ENCODE measurements at places on chromosomes 11 and 22.

DNA sequence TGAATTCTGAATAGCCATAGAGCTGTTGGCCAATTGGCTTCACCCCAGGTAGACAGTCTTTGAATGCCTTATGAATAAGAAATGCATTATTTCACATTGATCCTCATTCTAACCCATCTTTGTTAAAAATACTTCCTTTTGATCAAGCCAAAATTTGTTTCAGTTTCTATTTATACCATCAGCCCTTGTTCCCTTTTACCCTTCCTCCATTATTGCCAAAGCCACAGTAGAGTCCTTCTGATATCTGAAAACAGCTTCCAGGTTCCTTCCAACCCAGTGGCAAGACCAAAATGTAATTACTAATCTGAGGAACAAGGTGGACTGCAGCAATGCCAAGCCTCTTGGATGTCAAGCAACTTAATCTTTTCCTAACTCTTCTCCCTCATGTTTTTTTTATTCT lies 458.8 kb downstream of the BUD13 start:
- DNase-seq, result no peak

- DNase-seq, result no peak
These were observed 10.8 kb upstream of the VSIG10L2 start for GRCh38 chr11:125935056-125935455.

- DNase-seq, result peak; percentile 78
These were observed 9.7 kb upstream of the NEFH start for GRCh38 chr22:29470159-29470855.

DNA sequence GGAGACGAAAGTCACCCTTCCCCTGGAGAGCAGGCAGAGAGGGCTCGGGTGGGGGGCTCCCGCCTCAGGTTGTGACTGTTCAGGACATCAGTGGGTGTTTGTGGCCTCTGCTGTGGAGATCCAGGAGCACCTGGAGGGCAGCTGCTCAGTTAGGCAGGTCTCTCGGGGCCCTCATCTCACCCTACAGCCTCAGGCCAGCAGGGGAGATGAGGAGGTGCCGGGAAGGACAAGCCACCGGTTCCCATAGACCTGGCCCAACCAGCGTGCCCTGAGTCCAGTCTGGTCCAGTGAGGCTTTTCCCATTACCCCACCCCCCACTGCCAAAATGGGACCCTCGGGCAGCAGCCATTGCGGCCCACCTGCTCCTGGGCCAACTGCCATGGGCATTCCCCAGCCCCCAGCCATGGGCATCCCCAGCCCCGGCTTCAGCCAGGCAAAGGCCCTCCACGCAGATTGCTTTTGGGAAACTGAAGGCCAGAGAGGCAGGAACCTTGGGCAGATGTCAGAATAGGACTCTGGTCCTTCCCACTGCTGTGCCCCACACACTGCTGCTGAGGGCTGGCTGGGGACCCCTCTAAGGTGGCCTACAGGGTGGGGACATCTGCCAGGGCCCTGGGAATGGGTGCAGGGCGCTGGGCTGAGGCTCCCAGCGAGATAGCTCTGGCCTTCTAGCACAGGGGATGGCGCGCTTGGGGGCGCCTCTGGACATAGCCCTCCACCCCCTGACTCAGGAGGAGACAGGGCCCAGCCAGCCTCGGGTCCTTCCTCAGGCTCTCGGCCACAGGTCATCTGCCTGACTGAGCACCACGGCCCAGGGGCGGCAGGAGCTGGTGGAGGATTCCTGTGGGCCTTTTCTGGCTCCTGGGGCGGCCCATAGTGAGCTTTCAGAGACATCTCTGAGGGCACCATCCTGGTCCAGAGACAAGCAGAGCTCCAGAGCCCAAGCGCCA lies 4.8 kb downstream of the PIM3 start:
- no peak for DNase-seq

GRCh38 chr11:96111308-96111707 lies 187.4 kb upstream of the MTMR2 start:
- no peak for DNase-seq

- no peak for DNase-seq
These were observed 293.2 kb downstream of the NELL1 start for GRCh38 chr11:20962581-20962980.

- DNase-seq, result peak; percentile 11
These were observed 19.1 kb downstream of the KCNC1 start for GRCh38 chr11:17753641-17754040.

GRCh38 chr11:110526323-110526722 lies 96.6 kb downstream of the FDX1 start:
- DNase-seq, result no peak

- DNase-seq, result no peak
These were observed 59.9 kb downstream of the FAT3 start for GRCh38 chr11:92284558-92284957.

DNA sequence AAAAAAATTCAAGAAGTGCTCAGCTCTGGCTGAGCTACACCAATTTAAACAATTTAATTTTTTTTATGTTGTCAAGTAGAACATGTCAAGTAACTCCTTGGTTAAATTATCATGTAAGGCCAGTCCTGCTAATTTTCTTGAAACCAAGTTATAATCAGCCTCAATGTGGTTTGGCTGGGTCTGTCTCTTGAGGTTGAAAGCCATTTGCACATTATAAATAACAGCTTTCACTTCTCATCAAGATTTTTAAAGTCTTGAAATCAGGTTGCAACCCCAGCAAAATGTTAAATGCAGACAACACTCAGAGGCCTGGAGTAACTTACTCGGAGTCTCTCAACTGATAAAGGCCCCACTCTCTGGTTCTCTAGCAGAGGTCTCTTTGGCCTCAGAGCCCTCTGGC lies 324.4 kb downstream of the BRD1 start:
- DNase-seq, result no peak

Measured in Right ventricle myocardium inferior (tissue), 1 donor.